ENCODE measurements at places on chromosomes 4 and X.

- DNase-seq = no peak
These were observed 98.8 kb upstream of the SPRY1 start for GRCh38 chr4:123297836-123298235.

GRCh38 chr4:134298313-134298712 is 96.7 kb upstream of the PABPC4L start:
- no peak for DNase-seq

GRCh38 chr4:78520808-78521226 is 30.8 kb upstream of the ANXA3 start:
- no peak for DNase-seq

- DNase-seq = no peak
These were observed 192.0 kb downstream of the PPP3CA start for GRCh38 chr4:101155368-101155767.

DNA sequence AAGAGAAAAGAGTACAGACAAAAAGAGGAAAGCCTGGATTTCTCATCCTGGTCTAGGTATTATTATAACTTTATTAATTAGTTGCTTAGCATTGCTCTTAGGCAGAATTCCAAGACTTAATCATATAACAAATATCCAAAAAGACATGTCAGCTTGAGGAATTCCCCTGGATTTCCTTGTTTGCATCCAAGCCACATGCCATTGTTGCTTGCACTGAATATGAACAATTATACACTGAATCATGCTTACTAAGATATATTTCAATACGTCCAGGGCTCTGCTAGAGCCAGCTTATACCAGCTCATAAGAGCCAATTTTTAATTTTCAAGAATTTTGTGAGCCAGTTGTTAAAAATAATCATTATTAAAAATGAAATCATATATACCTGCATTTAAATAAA is 5.5 kb upstream of the TLR10 start:
- DNase-seq = no peak

- DNase-seq = no peak
These were observed 31.7 kb downstream of the USP9X start for GRCh38 chrX:41116948-41117347.

- DNase-seq = no peak
These were observed 22.0 kb downstream of the SLC4A4 start for GRCh38 chr4:71360844-71361243.

DNA sequence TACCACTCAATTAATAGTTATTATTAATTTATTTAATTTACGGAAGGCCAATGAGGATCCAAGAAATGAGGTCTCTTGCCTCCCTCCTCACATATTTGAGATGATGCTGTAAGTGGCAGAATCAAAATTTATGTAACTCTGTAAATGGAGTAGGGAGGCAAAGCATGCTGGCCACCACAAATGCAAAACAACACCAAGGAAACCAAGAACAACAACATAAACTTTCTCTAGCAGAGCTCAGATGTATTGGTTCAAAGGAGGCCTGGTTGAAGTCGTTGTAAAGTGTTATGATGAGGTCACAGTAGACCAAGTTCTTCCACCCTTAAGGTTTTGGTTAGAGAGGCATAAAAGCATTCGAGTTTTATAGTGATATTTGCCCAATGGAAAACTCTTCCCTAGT is 194.8 kb upstream of the FAT1 start:
- no peak for DNase-seq

GRCh38 chr4:168501407-168501806 is 4.6 kb downstream of the PALLD start:
- no peak for DNase-seq

- no peak for DNase-seq
These were observed 2.5 kb downstream of the GABRQ start for GRCh38 chrX:152640034-152640818.

GRCh38 chr4:40331961-40332360 is 3.2 kb upstream of the CHRNA9 start:
- DNase-seq = no peak

GRCh38 chrX:44088510-44089144 is 115.4 kb upstream of the NDP start:
- no peak for DNase-seq

DNA sequence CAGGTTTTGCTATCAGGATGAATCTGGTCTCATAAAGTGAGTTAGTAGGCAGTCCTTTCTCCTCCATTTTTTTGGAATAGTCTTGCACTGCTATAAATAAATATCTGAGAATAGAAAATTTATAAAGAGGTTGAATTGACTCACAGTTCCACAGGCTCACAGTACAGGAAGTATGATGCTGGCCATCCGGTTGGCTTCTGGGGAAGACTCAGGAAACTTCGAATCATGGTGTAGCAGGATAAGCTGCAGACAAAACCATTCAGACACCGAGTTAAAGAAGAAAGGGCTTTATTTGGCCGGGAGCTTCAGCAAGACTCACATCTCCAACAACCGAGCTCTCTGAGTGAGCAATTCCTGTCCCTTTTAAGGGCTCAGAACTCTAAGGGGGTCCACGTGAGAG is 348.2 kb downstream of the KCTD8 start:
- DNase-seq = no peak

DNA sequence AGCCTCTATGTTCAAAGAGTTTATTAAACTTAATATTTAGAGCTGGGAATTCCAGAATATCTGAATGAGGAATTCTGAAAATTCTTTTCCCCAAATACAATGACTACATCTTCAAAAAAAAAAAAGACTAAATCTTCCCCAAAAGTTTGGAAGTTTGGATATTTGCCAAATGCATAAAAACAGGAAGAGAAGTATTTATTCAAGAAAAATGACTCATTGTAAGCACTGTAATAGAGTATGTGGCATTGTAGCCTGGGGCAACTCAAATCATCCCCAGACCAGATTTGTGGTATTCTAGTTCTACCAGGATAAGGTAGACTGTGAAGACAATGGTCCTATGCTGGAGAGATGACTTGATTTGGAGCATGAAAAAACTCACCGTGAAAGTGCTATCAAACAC is 78.5 kb upstream of the PDHA2 start:
- DNase-seq = no peak

DNA sequence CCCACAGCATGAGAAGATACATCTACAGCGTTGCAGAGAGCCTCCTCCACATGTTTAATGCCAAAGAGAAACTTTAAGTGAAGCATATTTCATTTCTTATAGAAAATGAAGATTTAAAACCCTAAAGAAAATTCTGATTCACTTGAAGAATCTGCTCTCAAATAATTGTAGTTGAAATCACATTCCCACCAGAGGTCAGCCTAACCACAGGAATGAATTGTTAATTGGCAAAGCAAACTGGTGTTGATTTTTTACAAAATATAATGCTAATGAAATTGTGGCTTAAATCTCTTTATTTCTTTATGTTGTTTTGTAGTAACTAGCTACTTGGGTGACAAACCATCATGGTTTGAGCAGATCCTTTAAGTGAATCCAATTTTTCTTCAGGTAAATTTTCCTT is 31.1 kb upstream of the WDR17 start:
- DNase-seq = no peak

DNA sequence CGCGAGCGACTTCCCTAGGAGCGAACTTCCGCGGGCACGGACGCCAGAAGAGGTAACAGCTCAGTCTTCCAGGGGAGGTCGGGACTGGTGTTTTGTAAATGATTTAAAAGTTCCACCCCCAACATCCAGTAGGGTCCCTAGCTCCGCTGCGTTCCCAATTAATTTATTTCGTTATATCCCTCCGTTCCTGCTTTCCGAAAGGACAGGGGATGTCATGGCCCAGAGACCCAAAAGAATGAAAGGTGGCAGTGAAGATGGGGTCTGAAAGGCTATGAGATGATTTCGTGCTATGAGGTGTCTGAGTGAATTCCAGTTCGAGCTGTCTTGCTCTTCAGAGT is 373 bp upstream of the SMIM43 start:
- DNase-seq = no peak
